D341Med (cell line): ENCODE measurements at places on chromosomes 5 and 9.

- no peak for DNase-seq
Observed at GRCh38 chr9:27722866-27723265, 149.6 kb upstream of the C9orf72 start.

DNA sequence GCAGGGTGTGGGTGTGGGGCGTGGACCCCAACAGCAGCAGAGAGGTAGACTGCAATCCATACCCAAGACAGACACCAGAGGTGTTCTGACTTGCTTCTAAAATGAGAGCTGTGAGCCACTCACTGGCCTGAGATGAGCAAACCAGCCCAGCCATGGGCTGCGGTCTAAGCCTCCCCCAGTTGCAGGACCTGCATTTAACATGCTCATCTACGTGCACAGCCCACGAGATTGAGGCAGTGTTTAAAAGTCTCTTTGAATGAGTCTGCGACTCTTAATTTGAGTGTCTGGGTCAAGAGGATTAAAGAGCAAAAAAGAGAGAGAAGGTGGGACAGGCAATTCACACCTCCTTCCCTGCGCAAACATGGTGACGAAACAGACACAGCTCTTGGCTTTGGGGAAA lies 5.9 kb downstream of the SURF4 start:
- DNase-seq: no peak

- DNase-seq: no peak
Observed at GRCh38 chr5:154236011-154236410, 45.5 kb downstream of the GALNT10 start.

DNA sequence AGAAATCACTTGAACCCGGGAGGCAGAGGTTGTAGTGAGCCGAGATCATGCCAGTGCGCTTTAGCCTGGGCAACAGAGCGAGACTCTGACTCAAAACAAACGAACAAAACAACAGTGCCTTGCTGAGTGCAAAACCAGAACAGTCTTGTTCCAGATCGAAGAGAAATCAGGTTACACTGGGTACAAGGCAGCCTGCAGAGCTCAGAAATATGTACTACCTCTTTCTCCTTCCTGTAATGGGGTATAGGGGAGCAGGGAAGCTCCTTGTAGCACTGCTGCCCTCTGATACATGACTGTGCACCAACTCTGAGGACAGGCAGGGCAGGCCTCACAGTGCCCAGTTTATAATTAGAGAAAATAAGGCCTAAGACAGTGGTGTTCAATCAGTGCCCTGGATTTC lies 24.7 kb downstream of the TBC1D2 start:
- DNase-seq: no peak
